ENCODE measurements at places on chromosomes 3 and 15. TPM values are rescaled to one million over a fixed set of nuclear protein-coding genes. Genes with fewer than 3 reads are reported as not detected.
A peak's percentile ranks its signal among the peaks of the same experiment; 100 is the strongest.

The HERC2 gene
- total RNA-seq: 94.1 TPM

The DLL4 gene
- 0.39 TPM for total RNA-seq

The NR2E3 gene
- not detected for total RNA-seq

The MRAS gene
- 29.7 TPM for total RNA-seq

The CAMKV gene
- not detected for total RNA-seq

The SCAANT1 gene
- not detected for total RNA-seq

The SCG5 gene
- total RNA-seq: 0.54 TPM

The FHIT gene
- 1.6 TPM for total RNA-seq

The PDZRN3 gene
- total RNA-seq: 34.1 TPM

The SPTBN5 gene
- total RNA-seq: 3.0 TPM

The PLAAT1 gene
- total RNA-seq: not detected

DNA sequence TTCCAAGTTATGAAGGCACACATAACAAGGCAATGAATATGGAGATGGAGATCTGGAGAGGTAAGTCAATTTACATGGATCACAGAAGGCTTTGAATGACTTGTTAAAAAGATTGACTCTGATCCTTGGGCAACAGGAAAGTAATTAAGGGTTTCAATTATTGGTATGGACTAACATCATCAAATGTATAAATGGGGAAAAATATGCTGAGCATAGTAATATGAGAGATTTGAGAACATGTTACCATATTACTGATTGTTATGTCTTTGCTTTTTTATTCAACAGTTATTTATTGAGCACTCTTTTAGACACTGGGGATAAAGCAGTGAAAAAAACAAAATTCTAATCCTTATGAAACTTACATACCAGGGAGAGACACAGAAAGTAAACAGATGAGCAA is 238.5 kb upstream of the ROBO1 start:
- no peaks in the 10 kb centered on the region for H3K36me3 ChIP-seq
- no peaks in the 10 kb centered on the region for H3K4me1 ChIP-seq
- no peak overlapping the region for H3K27ac ChIP-seq
- H3K27me3 ChIP-seq: no peaks in the 10 kb centered on the region

DNA sequence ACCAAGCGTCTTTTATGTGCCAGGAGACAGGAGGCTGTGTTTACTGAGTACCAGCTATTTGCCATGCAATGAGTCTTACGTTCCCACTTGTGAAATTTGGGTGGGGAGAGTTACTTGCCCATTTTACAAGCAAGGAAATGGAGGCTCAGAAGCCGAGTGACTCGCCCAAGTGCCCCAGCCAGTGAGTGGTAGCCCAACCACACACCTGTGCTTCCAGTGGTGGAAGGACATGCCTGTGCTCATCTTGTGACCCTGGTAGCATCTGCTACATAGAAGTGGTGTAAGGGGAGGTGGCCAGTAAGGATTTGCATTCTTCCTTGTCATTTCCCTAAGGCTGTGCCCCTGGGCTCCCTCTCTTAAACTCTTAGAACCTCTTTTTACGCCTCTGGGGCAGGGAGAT is 49.3 kb downstream of the FBLN2 start:
- H3K27me3 ChIP-seq: no peaks in the 10 kb centered on the region
- H3K4me1 ChIP-seq: peaks cover 40% of the 10 kb centered on the region
- H3K36me3 ChIP-seq: peaks cover 9% of the 10 kb centered on the region
- no peak overlapping the region for H3K27ac ChIP-seq
- no peak overlapping the region for H3K4me3 ChIP-seq

GRCh38 chr15:57525581-57525980 is 66.1 kb upstream of the MYZAP start:
- peaks cover 33% of the 10 kb centered on the region for H3K4me1 ChIP-seq
- H3K36me3 ChIP-seq: peaks cover 10% of the 10 kb centered on the region
- H3K27me3 ChIP-seq: peaks cover 20% of the 10 kb centered on the region
- H3K4me3 ChIP-seq: no peak overlapping the region

GRCh38 chr3:138594150-138594934 is at the start of gene CEP70:
Gene CEP70, minus strand, starts transcription at chr3:138594260. Its CDS starts 21,333 bp downstream, at chr3:138572927.
- peaks cover 5% of the 10 kb centered on the region for H3K4me1 ChIP-seq
- peak; percentile 97 for DNase-seq
- H3K36me3 ChIP-seq: no peaks in the 10 kb centered on the region

- H3K36me3 ChIP-seq: no peaks in the 10 kb centered on the region
- H3K4me1 ChIP-seq: no peaks in the 10 kb centered on the region
- no peak for DNase-seq
- H3K27ac ChIP-seq: no peak overlapping the region
- H3K27me3 ChIP-seq: no peaks in the 10 kb centered on the region
Observed at GRCh38 chr15:92247649-92248242, 145.9 kb upstream of the ST8SIA2 start.

DNA sequence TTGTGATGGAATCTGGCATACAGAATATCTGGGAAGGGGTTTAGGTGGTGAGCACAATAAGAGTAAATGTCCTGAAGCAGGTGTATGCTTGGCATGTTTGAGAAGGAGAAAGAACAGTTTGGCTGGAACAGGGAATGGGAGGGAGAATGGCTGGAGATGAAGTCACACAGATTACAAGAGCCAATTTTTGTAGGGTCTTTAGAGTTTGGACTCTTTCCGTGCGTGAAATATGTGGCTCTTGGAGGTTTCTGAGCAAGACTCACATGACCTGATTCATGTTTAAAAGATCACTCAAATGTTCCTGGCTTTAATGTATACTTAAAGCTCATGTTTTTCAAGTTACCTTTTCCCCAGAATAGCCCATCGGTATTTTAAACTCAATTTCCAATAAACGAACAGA is 32.8 kb downstream of the SPRED1 start:
- H3K36me3 ChIP-seq: peaks cover 5% of the 10 kb centered on the region
- no peak for DNase-seq
- no peak overlapping the region for H3K4me3 ChIP-seq
- H3K4me1 ChIP-seq: peaks cover 26% of the 10 kb centered on the region
- H3K27ac ChIP-seq: no peak overlapping the region

DNA sequence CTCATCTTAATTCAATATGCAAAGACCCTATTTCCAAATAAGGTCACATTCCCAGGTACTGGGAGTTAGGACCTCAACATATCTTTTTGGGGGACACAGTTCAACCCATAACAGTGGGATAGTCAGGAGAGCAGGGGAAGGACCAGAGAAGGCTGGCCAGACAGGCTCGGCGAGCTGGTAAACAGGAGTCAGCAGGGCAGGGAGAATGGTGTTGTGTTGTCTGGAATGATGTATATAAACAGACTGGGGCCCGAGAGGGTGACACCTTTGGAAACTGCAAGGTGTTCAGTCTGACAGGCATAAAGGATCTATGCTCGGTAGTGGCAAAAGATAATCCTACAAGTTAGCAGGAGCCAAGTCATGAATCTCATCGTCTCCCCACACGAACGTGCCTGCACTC is 10.1 kb upstream of the PPP1R2 start:
- H3K27me3 ChIP-seq: peaks cover 35% of the 10 kb centered on the region
- H3K4me3 ChIP-seq: no peak overlapping the region
- H3K36me3 ChIP-seq: no peaks in the 10 kb centered on the region
- DNase-seq: peak; percentile 42
- H3K27ac ChIP-seq: no peak overlapping the region

- peaks cover 2% of the 10 kb centered on the region for H3K4me1 ChIP-seq
- no peak overlapping the region for H3K4me3 ChIP-seq
- peaks cover 9% of the 10 kb centered on the region for H3K27me3 ChIP-seq
- H3K27ac ChIP-seq: no peak overlapping the region
- DNase-seq: no peak
- H3K36me3 ChIP-seq: no peaks in the 10 kb centered on the region
Observed at GRCh38 chr3:70386043-70386442, 73.6 kb upstream of the MDFIC2 start.

DNA sequence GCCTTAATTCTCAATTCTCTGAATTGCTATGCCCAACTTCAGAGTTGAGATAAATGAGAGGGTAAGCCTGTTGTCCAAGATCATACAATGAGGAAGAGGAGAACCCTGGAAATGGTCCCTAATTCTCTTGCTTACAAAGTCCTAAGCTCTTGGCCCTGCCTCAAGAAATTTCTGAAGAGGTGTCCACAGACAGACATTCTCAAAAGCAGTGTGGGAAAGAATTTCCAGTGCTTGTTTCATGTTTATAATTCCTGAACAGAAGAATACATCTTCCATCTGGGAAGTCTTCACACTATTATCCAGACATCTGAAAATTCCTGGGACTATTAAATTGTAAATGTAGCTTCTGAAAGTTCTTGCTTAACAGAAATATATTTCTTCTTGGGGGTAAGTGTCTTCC is 166.8 kb upstream of the LRTM1 start:
- H3K36me3 ChIP-seq: no peaks in the 10 kb centered on the region
- H3K27me3 ChIP-seq: no peaks in the 10 kb centered on the region
- no peak overlapping the region for H3K27ac ChIP-seq
- H3K4me1 ChIP-seq: peaks cover 2% of the 10 kb centered on the region

GRCh38 chr15:87981969-87982368 is 274.6 kb downstream of the NTRK3 start:
- H3K36me3 ChIP-seq: no peaks in the 10 kb centered on the region
- H3K27me3 ChIP-seq: no peaks in the 10 kb centered on the region
- no peak overlapping the region for H3K27ac ChIP-seq
- DNase-seq: no peak

DNA sequence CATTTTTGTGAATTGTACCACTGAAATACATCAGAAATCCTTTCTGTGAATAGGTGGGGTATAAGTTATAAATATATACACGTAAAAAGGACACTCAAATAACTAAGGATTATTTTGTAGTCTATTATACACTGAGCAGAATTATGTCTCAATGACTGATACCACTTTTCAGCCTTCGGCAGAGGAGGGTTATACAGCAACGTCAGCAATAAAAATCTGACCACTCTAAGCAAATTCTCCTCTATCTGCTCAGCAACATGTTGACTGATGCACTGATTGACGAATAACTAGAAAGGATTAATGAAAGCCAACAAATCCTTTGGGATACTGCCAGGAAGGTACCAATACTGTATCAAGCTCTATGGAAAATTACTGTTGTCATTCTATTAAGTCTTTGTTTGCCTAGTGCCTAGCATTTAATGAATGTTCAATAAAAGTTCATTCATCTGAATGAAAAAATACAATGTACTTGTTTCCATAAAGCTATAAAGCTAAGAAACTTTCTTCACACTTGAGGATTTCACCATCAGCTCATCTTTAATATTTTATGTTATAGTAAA is 5.2 kb downstream of the ARPP19 start:
- no peak for DNase-seq
- H3K27me3 ChIP-seq: no peaks in the 10 kb centered on the region
- H3K4me3 ChIP-seq: no peak overlapping the region
- H3K4me1 ChIP-seq: peaks cover 67% of the 10 kb centered on the region
- no peak overlapping the region for H3K27ac ChIP-seq

DNA sequence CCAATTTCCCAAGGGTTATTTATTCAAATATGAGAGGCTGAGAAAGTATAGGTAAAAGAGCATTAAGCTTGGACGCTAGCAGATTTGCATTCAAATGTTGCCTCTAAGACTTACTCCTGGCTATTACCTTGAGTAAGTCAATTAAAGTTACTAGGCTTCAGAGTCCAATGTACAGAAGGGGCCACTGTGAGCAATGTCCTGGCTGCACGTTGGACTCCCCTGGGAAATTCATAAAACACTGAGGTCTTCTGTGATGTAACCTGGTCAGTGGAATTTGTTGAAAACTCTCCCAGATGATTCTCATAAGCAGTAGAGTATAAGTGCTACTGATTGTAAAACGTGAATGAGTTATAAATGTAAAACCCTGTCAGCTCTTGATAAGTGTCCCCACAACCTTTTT is 295.3 kb downstream of the NEK10 start:
- no peak overlapping the region for H3K27ac ChIP-seq
- peaks cover 10% of the 10 kb centered on the region for H3K27me3 ChIP-seq
- peaks cover 27% of the 10 kb centered on the region for H3K4me1 ChIP-seq
- no peak overlapping the region for H3K4me3 ChIP-seq
- peaks cover 2% of the 10 kb centered on the region for H3K36me3 ChIP-seq

DNA sequence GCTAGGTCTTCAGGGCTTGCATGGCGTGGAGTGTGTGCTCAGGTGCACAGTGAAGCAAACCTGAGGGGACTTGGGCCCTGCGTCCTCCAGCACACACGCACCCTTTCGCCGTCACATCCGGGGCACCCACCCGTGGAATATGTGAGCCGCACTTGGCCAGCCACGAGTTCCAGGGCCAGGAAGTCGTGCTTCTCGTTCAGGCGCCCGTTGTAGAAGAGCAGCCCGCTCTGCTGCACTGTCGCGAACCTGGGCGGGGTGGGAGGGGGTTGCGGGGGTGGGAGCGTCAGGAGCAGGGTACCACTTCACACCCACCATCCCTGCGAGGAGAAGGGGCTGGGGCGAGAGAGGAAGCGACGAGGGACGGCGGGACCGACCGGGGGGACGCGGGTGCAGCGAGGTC is 7.1 kb downstream of the CELSR3 start:
- no peaks in the 10 kb centered on the region for H3K4me1 ChIP-seq
- no peak for DNase-seq
- no peaks in the 10 kb centered on the region for H3K27me3 ChIP-seq
- no peak overlapping the region for H3K4me3 ChIP-seq

DNA sequence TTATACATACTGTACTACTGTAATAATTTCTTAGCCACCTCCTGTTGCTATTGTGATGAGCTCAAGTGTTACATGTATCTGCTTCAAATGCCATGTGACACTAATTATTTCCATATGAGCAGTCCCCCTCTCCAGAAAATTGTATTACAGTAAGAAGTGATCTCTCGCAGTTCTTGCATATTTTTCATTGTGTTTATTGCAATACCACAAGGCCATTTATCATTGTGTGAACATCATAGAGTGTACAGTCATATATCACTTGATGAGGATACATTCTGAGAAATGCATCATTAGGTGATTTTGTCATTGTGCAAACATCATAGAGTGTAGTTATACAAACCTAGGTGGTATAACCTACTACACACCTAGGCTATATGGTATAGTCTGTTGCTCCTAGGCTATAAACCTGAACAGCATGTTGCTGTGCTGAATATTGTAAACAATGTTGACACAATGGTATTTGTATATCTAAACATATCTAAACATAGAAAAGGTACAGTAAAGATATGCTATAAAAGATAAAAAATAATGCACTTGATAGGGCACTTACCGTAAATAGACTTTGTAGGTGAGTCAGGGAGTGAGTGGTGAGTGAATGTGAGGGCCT is 189.6 kb upstream of the MLF1 start:
- H3K36me3 ChIP-seq: no peaks in the 10 kb centered on the region
- H3K4me1 ChIP-seq: no peaks in the 10 kb centered on the region
- no peak overlapping the region for H3K4me3 ChIP-seq
- no peak overlapping the region for H3K27ac ChIP-seq
- no peaks in the 10 kb centered on the region for H3K27me3 ChIP-seq

- H3K27me3 ChIP-seq: peaks cover 47% of the 10 kb centered on the region
- no peak overlapping the region for H3K27ac ChIP-seq
- H3K36me3 ChIP-seq: no peaks in the 10 kb centered on the region
- DNase-seq: no peak
- no peaks in the 10 kb centered on the region for H3K4me1 ChIP-seq
Observed at GRCh38 chr3:15345608-15346137, 13.3 kb upstream of the SH3BP5 start.

- no peaks in the 10 kb centered on the region for H3K27me3 ChIP-seq
- no peak for DNase-seq
- H3K36me3 ChIP-seq: no peaks in the 10 kb centered on the region
- H3K4me1 ChIP-seq: peaks cover 45% of the 10 kb centered on the region
- peak overlapping the region; percentile 44 for H3K27ac ChIP-seq
- peak overlapping the region; percentile 70 for H3K4me3 ChIP-seq
Observed at GRCh38 chr3:42654331-42655201, 1.1 kb downstream of the ZBTB47 start.
